GM12878 (cell line): ENCODE measurements at places on chromosomes 1 and 21. TPM values are rescaled to one million over a fixed set of nuclear protein-coding genes. Genes with fewer than 3 reads are reported as not detected.

Gene MATN1
- total RNA-seq: 0.21 and 0.24 TPM in 2 replicates

- no peak overlapping the region for H3K27ac ChIP-seq
- DNase-seq: no peak
- no peaks in the 10 kb centered on the region for H3K27me3 ChIP-seq
- no peaks in the 10 kb centered on the region for H3K36me3 ChIP-seq
- no peak overlapping the region for H3K4me3 ChIP-seq
- no peaks in the 10 kb centered on the region for H3K4me1 ChIP-seq
These were observed 47.3 kb downstream of the NCAM2 start for GRCh38 chr21:21045518-21045917.

GRCh38 chr1:220159041-220159440 is 65.1 kb downstream of the IARS2 start:
- H3K4me3 ChIP-seq: no peak overlapping the region
- no peaks in the 10 kb centered on the region for H3K27me3 ChIP-seq
- no peak overlapping the region for H3K27ac ChIP-seq
- no peaks in the 10 kb centered on the region for H3K4me1 ChIP-seq

Gene CYP2J2
- total RNA-seq: 0.08 and 0.15 TPM in 2 replicates

Gene ZDHHC18
- 34.4 and 35.9 TPM in 2 replicates for total RNA-seq
